Stimulated activated CD8-positive, alpha-beta memory T cell treated with anti-CD3 and anti-CD28 coated beads, Interleukin-12 subunit alpha, Interleukin-12 subunit beta, amount 100 ng/mL, for 4 hours (primary cell): ENCODE measurements at places on chromosomes 12 and 14.

- DNase-seq: no peak
Observed at GRCh38 chr12:104505095-104505818, 48.5 kb downstream of the CHST11 start.

DNA sequence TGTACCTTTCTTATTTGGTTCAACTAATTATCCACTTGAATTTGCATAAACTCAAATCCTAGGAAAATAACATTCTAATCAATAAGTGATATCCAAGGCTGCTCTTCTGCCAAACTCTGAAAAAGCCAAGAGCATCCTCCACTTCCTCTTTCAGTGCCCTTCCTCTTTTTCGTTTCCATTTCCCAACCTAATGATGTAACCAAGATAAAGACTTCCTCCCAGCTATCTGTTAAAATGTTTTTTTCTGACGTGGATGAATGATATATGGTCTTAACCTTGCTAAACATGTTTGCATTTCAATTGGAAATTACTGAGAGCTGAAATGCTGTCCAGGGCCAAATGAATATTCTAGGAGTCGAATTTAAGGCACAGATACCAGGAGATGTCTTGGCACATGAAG is 459.5 kb upstream of the PDE3A start:
- no peak for DNase-seq

DNA sequence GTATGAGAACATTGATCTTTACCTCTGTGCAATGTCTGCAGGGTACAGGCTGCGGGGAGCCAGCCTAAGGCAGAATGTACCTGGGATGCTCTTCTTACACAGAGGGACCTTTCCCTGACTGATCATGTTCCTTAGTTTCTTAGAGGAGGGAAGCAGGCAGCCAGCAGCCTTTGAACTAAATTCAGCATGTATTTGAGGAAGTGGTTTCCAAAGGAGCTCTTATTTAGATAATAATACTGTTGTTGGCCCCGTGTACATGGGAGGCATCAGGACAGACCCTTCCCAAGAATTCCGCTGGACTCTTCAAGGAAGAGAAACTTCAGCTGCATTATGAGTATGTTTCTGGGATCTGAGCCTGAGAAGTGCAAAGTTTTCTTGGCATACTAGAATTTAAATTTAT is 98.8 kb downstream of the CCDC92 start:
- no peak for DNase-seq

DNA sequence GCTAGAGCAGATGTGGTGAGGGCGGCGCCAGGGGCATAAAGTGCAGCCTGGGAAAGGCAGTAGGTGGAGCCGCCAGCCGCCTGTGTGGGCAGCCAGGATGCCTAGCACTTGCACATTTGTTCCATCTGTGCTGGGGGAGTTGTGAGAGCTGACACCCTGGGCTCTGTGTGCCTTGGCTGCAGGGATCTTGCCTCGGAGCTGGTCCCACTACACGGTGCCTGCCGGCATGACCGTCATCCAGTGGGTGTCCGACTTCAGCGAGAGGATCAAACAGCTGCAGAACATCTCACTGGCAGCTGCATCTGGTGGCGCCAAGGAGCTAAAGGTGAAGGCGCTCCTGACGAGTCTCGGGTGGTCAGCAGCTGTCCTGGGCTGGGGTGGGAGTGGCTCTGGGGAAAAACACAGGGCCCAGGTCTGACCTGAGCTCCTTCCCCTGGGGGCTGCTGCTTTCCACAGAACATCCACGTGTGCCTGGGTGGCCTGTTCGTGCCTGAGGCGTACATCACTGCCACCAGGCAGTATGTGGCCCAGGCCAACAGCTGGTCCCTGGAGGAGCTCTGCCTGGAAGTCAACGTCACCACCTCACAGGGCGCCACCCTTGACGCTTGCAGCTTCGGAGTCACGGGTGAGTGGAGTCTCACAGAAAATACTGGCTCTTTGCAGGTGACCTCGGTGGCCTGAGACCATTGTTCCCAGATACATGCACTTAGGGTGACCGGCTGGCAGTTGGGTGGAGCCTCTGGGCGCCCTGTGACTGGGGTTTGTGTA is 37.4 kb downstream of the HSP90AA1 start:
- no peak for DNase-seq

- no peak for DNase-seq
Observed at GRCh38 chr14:65377576-65377975, 35.0 kb upstream of the FUT8 start.

- no peak for DNase-seq
Observed at GRCh38 chr12:6235906-6236640, 35.9 kb downstream of the CD9 start.

GRCh38 chr14:90444077-90444696 is 47.4 kb downstream of the CALM1 start:
- DNase-seq: no peak

DNA sequence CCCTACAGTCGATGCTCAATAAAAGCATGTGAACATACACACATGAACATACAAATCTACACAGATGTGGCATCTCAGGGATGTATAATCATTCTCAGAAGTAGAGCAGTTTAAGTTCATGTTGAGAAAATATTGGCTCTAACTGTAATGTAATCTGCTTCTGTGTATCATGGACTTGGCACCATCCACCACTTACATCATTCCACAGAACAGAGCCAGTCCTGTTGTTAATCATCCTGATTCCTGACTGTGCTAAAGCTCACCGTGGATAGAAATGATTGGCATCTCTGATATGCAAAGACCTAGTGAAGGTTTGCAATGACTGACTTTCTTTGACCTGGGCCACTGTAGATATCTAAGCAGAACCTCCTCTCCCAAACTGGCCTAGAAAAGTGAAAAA is 1141.3 kb downstream of the BCL11B start:
- DNase-seq: no peak

- DNase-seq: peak; percentile 45
Observed at GRCh38 chr12:57216014-57216911, at the start of gene NXPH4. TSS of gene NXPH4 (plus strand) at chr12:57216794. CDS start at chr12:57216970, 176 bp downstream.

- DNase-seq: no peak
Observed at GRCh38 chr12:29460082-29460481, 37.4 kb downstream of the OVCH1 start.
